Caco-2 (cell line): ENCODE measurements at places on chromosomes 2 and 18.

GRCh38 chr18:51128533-51128932, 68.9 kb downstream of the MEX3C start:
- no peak for DNase-seq

DNA sequence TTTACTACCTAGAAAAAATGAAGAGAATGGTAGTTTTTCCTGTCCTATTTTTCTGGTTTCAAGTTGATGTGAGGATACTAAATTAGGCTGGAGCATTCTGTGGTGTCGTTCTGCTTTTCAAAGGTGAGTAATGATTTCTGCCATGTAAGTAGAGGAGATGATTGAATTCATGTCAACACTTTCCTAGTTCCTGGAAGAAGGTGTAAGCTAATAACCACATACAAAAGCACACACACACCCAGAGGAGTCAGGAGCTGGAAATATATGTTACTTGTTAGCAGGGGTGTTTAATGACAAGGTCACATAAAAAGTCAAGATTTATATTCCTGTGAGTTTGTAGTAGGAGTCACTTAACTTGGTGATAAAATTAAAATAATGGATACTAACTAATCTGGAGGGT, 172.1 kb downstream of the TMX3 start:
- DNase-seq = no peak

- no peak for DNase-seq
Observed at GRCh38 chr2:226267516-226268289, 531.9 kb downstream of the IRS1 start.

- DNase-seq = no peak
Observed at GRCh38 chr2:126761256-126761980, 105.5 kb downstream of the GYPC start.

GRCh38 chr2:163877316-163877715, 141.5 kb upstream of the FIGN start:
- peak; percentile 52 for DNase-seq

DNA sequence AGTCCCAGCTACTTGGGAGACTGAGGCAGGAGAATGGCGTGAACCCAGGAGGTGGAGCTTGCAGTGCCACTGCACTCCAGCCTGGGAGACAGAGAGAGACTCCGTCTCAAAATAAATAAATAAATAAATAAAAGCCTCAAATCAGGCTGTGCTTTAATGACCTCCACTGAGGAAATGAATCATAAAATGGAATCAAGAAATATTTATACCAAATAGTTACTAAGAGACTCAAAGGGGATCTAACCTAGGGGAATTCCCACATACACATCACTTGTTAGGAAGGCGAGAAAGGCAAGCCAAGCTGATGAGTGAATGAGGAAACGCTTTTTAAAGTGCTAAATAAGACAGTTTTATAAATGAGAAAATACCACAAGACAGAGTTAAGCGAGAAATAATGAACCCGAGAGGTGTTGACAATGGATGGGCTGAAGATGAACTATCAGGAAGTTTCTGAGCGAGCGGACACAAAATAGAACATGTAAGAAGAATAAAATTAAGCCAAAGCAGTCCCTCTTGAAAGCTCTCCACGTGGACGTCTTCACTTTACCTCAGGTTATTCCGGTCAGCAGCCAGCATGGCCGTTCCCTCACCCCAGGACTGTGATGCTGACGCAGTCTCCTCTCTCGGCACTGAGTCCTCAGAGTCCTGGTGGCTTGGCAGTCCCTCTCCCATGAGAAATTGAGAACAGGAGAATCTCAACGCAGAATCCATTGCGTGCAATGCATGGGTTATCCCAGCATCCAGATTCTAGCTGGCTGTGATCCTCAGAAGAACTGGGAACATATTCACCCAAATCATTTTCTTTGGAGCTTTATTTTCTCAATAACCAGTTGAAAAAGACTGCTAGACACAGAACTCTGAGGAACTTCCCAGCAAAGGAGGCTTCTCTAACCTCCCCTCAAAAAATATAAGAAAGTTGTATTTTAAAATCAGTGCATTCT, 22.3 kb downstream of the PXDN start:
- DNase-seq = no peak

DNA sequence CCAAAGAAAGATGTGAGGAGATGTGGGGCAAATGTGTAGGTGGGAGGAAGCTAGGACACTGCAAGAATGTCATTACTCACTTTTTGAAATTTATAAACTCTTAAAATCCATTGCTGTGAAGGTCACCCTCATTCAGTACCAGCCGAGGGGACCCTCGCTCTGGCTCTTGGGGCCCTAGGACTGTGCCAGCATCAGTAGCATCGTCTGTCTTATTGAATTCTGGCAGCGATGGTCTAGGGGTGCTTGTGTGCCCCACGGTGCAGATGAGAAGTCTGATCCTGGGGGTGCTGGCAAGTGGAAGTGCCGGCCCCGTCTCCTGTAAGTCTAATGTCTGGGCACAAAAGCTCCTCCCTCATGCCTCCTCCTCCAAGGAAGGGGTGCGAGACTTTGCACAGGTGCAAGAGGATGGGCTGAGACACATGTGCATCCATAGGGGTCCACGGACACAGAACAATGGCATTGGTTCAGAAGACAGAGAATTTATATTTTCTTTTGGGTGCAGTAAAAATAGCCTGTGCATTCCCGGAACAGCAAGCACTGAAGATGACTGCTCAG, 266.7 kb upstream of the HDAC4 start:
- no peak for DNase-seq

GRCh38 chr2:43110442-43110871, 115.9 kb downstream of the ZFP36L2 start:
- DNase-seq = peak; percentile 36

- no peak for DNase-seq
Observed at GRCh38 chr18:77482190-77483085, 232.8 kb downstream of the GALR1 start.

- DNase-seq = no peak
Observed at GRCh38 chr2:145569108-145569507, 1049.2 kb upstream of the ZEB2 start.

DNA sequence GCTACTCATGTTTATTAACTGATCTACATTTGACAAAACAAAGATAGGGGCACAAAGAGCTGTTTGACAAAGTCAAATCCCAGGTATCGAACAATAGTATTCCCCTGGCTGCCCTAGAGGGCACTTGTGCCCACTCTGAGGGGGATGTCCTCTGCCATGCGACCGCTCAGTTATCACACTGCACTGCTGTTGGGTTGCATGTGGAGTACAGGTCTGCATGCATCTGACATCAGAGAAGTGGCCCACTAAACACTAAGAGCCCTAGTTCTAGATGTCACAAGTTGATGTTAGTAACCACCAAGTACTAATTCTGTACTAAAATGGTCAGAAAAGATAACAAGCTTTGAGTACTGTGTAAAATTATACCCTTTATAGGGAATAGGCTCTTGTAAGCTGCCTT, 20.1 kb upstream of the FLACC1 start:
- no peak for DNase-seq
